NCI-H187 treated with DMSO at 0.1 percent for 48 hours (cell line): ENCODE measurements at places on chromosomes 3 and 15.
A peak's percentile ranks its signal among the peaks of the same experiment; 100 is the strongest.

- no peak for DNase-seq
Observed at GRCh38 chr3:56001991-56002390, 466.3 kb downstream of the ERC2 start.

- no peak for DNase-seq
Observed at GRCh38 chr3:129122412-129123011, 908 bp upstream of the RAB43 start.

- no peak for DNase-seq
Observed at GRCh38 chr3:197222937-197223370, 75.5 kb downstream of the DLG1 start.

DNA sequence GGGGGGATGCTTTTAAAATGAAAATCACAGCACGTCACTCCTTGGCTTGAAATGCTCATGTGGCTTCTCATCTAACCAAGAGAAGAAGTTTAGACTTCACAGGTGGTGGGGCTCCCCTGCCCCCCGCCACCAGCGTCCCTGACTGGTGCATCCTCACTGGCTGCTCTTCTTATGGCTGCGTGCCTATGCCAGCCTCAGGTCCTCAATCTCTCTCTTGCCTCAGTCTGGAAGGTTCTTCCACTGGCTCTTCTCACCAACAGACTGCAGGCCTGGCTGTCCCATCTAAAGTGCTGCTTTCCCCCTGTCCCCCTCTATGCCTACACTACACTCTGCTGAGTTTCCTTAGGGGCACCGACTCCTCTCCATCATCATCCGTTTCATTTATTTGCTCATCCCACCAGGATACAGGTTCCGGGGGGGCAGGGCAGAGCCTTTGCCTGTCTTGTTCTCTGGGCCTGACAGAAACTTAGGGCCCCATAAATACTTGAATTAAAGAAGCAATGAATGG, 20.6 kb downstream of the ABTB1 start:
- DNase-seq, result no peak

- no peak for DNase-seq
Observed at GRCh38 chr3:42547401-42547945, 34.3 kb downstream of the SEC22C start.

- peak; percentile 10 for DNase-seq
Observed at GRCh38 chr15:44775953-44776352, 39.6 kb downstream of the TRIM69 start.

DNA sequence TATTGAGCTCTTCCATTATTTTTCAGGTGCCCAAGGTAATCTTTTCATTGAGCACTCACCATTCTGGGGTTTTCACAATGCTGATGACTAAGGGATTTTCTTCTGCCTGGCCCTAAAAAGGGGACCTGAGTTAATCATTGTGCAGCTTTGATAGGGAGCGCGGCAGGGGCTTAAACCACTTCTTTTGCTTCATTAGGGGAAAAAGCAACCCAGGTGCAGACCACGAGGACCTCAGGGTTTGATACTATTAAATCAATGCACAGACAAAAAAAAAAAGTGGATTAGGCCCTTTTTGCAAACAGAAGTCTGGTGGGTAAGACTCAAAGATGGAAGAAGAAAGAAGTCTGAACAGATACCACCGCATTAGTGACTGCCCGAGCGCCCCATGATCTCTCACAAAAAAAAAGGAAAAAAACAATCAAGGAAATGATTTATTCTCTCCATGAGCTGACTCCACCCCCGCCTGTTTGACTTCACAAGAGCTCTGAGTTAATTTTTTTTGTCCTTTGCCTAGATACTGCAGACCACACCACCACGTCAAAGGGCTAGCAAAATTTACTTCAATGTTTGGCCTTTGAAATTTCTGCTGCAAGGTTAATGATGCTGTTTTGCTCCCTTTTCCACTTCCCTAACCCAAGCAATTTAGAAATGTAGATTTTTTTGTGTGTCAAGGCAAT, 78.0 kb upstream of the FEZF2 start:
- DNase-seq, result no peak

DNA sequence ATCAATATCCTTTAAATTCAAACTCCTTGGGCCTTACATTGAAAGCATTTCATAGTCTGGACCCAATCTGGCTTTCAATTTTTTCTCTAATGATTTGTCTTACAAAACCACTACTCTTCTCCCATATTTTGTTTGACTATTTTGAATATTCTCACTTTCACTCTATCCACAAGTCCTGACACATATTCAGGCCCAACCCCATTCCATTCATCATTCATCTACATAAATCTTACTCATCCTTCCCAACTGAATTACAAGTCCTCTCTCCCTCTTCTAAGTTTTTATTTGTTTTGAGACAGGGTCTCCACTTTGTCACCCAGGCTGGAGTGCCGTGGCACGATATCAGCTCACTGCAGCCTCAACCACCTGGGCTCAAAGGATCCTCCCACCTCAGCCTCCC, 43.6 kb downstream of the TOP2B start:
- DNase-seq, result no peak

DNA sequence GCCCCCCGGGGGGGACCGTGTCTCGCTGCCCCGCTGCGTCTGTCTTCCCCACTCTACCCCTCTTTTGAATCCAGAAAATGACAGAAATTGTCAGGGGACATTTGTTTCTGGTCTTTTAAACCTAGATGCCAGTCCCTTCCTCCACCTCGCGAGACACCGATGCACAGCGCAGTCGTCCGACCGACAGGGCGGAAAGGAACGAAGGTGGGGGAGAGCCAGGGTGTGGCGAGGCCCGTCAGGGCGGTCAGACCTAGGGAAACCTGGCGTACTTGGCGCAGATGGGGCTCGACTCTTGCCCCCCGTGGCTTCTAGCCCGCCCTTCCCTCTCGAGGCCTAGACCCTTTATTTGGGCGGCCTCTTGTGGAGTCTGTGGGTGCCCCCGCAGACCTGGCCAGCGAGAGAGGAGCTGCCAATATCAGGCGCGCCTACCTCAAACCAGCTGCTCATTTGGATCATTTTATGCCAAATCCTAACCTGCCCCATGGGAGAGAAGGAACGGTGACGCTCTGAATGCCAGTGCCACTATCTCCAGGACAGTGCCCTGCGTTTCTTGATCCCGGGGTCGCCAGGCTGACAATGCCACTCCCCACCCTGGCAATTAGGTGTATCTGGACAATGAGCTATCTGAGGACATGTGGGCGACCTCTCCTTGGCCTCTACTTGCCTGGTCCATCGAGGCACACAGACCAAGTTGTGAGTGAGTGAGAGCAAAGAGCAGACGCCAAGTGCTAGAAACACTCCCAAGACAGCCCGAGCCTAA, 500 bp upstream of the RAB6B start:
- DNase-seq, result no peak

GRCh38 chr15:98177966-98178592, 217.6 kb downstream of the ARRDC4 start:
- DNase-seq, result no peak

GRCh38 chr15:40310001-40310959, 2.5 kb upstream of the PLCB2 start:
- DNase-seq, result no peak

GRCh38 chr15:95302206-95302605, 1028.3 kb upstream of the NR2F2 start:
- DNase-seq, result no peak

GRCh38 chr15:57916695-57917094, 148.8 kb downstream of the ALDH1A2 start:
- DNase-seq, result no peak

GRCh38 chr3:57752307-57752706, 3.8 kb upstream of the SLMAP start:
- no peak for DNase-seq

DNA sequence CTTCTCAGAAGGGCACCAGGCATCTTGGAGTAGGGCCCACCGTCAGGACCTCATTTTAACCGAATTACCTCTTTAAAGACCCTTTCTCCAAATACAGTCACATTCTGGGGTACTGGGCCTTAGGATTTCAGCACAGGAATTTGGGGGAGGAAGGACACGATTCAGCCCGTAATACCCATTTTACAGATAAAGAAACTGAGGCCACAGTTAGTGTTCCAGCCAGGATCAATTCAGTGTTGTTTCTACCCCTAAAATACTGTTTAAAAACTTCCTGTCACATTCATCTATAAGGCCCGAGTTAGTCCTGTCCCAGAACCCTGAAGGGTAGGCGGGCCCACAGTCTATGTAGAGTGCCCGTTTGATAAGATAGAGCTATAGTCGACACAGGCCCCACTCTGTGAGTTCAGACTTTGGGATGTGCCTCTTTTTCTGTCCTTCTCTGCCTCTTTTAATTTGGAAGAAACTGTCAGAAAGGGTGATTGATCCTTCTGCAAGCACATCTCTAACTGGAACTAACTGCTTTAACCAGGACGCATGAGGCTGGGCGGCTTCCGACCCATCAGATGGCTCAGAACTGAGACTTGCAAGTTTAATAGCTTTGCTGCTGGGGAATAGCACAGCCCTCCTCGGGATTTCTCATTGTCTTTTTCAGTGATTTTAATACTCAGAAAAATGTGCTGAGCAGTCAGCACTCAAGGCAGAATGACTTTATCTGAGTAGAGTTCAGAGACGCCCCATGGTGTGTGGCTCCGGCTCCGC, 19.5 kb downstream of the BFSP2 start:
- no peak for DNase-seq

DNA sequence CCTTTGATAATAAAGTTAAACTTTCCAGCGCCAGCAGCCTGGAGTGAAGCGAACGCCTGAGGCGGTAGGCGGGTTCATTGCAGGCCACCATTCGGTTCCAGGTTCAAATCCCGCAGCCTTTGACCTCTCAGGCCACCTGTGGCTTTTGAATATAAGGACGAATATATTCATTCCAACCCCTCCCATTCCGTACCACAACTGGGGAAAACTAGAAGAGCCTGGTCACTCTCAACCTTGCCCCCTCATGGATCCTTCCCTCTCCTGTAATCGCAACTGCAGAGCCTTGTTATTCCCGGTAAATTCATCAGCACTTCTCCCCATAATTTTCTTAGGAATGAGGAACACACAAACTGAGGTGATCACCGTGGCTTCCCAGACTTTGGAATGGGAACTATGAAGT, 35.2 kb downstream of the ZIC4 start:
- no peak for DNase-seq

DNA sequence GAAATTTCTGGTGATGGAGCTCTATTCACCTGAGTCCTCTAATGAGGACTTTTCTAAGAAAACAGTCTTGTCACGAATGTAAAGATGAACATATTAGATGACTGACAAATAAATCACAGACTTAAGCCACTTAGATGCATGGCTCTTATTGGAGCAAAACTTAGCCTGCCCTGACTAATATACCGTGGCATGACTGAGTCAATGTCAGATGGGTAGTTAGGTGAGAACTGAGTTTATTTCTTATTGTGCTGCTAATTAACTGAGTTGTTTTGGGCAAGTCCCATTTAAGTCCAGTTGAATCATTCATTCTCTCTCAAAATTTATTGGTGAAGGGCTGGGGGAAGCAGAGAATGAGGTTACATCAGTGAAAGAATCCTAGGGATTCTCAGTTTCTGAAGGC, 459.8 kb downstream of the MCTP2 start:
- DNase-seq, result no peak

DNA sequence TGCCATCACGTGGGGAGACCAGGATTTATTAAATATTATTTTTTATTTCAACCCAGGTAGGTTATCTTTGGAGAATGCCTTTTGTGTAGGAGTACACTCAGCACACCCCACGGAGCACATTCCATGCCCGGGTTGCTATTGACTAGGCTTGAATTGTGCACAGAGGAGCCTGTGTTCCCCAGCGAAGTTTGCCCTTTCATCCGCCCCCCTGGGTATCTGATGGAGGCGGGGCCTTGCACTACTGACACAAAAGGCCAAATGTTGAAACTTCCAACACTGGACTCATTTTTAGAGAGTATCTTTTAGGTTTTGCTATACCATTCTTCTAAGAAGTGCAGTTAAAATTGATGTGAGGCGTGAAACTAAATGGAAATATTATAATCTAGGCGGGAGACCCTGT, 39.3 kb upstream of the PPP4R2 start:
- DNase-seq, result no peak

GRCh38 chr3:123781138-123781537, 103.0 kb downstream of the MYLK start:
- DNase-seq, result no peak

DNA sequence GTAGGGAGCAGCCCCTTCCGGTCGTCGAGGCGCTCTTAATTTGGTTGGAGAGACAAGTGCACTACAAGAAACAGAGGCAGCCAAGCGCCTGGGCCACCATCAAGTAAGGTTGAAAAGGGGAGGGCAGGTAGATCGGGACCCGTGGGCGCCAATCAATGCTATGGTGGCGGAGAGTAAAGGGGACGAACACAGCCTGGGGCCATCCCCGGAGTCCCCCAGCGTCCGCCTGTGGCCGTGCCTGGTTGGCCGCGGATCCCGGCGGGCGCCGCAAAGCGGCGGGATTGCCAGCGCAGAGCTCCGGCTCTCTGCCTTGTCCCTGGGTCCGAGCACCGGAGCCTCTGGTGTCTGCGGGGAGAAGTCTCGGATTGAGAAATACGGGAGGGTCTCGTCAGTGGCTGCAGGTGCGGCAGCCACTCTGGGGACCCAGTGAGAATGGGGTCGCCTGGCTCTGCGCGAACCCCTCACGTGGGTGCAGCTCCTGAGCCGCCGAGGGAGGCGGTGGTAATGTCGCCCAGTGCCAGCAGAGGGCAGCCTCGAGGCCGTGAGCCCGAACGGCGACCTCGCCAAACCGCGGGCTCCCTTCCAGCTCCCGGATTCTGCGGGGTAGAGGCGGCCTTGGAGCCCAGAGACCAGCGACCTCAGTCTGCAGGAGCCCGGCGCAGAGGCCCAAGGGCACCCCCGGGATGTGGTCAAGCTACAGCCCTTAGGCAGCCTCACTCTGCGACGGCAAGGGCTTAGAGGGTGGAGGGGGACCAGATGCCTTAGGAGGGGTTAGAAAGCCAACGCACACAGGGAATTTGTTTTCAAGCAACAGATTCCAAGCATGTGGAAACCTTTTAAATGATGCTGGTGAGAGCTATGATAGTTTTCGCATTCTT, 10.8 kb downstream of the FOXL2 start:
- no peak for DNase-seq

GRCh38 chr3:188948281-188948996, 223.3 kb upstream of the TPRG1 start:
- DNase-seq, result no peak

- DNase-seq, result no peak
Observed at GRCh38 chr3:49707113-49707480, 12.4 kb downstream of the AMIGO3 start.

- DNase-seq, result no peak
Observed at GRCh38 chr3:184580376-184580775, 18.8 kb downstream of the EPHB3 start.

DNA sequence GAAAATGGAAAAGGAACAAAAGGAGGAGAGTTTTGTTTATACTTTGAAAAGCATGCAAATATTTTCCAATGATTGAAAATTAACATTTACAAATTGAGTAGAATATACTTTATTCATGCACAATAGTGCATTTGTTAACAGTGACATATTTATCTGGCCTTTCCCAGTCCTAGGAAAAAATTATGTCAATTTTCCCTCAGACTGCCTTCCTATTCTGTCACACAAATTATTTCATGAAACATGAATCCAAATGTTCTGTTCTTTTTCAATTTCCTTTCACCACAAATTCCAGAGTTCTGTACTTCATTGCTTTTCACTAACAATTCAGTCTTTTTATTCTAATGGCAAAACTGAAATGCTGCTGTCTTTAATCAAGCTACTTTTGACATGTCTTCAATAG, 945.1 kb downstream of the ROBO1 start:
- no peak for DNase-seq

GRCh38 chr15:32730677-32731654, 13.2 kb downstream of the GREM1 start:
- no peak for DNase-seq

- no peak for DNase-seq
Observed at GRCh38 chr15:80777826-80778620, 1.1 kb upstream of the CEMIP start.

GRCh38 chr3:65979162-65979561, 59.6 kb downstream of the MAGI1 start:
- DNase-seq, result no peak
